ENCODE measurements at places on chromosomes 1 and 21. TPM values are rescaled to one million over a fixed set of nuclear protein-coding genes. Genes with fewer than 3 reads are reported as not detected.

- H3K27me3 ChIP-seq, result peaks cover 46% of the 10 kb centered on the region
- DNase-seq, result no peak
- no peaks in the 10 kb centered on the region for H3K36me3 ChIP-seq
- H3K27ac ChIP-seq, result no peak overlapping the region
- H3K4me3 ChIP-seq, result no peak overlapping the region
- no peaks in the 10 kb centered on the region for H3K4me1 ChIP-seq
These were observed 147.4 kb upstream of the KRTAP19-8 start for GRCh38 chr21:31185663-31186062.

DNA sequence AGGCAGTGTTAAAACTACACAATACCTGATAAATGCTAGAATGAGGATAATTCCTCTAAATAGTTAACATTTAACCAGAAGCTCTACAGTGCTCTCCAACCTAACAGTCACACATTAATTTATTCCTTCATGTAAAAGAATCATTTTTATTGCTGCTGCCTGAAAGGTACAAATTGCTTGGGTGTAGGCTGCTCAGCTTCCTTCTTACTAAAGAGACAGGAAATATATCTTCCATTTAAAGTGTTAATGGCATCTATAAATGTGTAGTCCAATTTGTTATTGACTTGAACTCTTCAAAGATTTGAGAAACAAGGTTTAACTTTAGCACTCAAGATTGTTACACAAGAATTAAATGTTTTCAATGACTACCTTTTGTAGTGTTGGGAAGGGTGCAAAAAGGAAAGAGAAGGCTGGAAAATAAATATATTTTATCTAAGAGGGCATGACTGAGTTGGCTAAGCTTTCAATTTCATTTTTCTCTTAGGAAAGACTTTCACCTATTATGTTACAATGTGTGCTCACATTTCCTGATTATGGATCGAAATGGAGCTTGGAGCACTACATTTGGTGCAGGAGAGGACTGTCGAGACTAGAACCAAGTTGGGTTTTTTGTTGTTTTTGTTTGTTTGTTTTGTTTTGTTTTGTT lies 105.5 kb upstream of the CACYBP start:
- H3K27me3 ChIP-seq, result no peaks in the 10 kb centered on the region
- H3K27ac ChIP-seq, result peak overlapping the region; percentile 72
- no peak overlapping the region for H3K4me3 ChIP-seq
- H3K36me3 ChIP-seq, result peaks cover 4% of the 10 kb centered on the region
- no peak for DNase-seq

DNA sequence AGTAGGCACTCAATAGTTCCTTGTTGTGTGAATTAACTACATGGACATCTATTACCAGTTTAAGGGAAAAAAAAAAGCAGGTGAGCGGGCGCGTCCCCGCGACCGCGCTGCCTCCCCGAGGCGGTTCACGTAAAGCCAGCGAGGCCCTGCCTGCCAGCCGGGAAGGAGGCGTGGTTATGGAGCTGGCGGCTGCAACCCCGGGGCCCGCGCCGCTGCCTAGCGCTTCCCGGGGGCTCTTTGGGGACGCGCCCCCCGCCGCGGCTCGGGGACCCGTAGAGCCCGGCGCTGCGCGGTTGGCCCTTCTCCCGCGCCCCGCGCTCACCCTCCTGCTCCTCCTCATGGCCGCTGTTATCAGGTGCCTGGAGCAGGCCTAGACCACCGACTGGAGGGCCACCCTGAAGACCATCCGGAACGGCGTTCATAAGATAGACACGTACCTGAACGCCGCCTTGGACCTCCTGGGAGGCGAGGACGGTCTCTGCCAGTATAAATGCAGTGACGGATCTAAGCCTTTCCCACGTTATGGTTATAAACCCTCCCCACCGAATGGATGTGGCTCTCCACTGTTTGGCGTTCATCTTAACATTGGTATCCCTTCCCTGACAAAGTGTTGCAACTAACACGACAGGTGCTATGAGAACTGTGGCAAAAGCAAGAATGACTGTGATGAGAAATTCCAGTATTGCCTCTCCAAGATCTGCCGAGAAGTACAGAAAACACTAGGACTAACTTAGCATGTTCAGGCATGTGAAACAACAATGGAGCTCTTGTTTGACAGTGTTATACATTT lies 2.6 kb upstream of the CC2D1B start:
- H3K27me3 ChIP-seq, result no peaks in the 10 kb centered on the region
- H3K4me3 ChIP-seq, result peak overlapping the region; percentile 61
- H3K27ac ChIP-seq, result peak overlapping the region; percentile 35

DNA sequence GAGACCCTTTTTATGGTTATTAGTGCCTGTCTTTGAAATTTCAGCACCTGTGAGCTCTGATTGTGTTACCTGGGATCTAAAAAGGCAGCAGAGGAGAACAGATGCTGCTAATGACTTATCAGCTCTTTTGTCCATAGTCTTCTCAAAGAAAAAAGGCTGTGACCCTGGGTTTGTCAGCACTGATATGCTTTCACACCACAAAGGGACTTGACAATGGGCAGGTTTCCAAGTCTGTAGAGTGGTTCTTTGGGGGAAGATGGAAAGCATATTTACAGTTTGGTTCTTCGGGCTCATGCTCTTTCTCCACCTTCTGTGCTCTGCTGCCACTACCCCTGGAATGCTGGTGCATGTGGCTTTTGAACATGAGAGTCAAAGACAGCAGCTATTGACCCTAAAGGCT lies 32.0 kb downstream of the DNAJC6 start:
- no peaks in the 10 kb centered on the region for H3K4me1 ChIP-seq
- no peak overlapping the region for H3K27ac ChIP-seq
- H3K4me3 ChIP-seq, result no peak overlapping the region
- no peaks in the 10 kb centered on the region for H3K27me3 ChIP-seq
- no peaks in the 10 kb centered on the region for H3K36me3 ChIP-seq
- DNase-seq, result no peak

- no peaks in the 10 kb centered on the region for H3K36me3 ChIP-seq
- H3K4me3 ChIP-seq, result no peak overlapping the region
- H3K4me1 ChIP-seq, result peaks cover 30% of the 10 kb centered on the region
- no peak for DNase-seq
These were observed 31.7 kb upstream of the COG2 start for GRCh38 chr1:230610589-230610988.

GRCh38 chr1:70495370-70495769 lies 84.3 kb downstream of the CTH start:
- H3K27ac ChIP-seq, result no peak overlapping the region
- H3K27me3 ChIP-seq, result no peaks in the 10 kb centered on the region
- H3K4me1 ChIP-seq, result no peaks in the 10 kb centered on the region

DNA sequence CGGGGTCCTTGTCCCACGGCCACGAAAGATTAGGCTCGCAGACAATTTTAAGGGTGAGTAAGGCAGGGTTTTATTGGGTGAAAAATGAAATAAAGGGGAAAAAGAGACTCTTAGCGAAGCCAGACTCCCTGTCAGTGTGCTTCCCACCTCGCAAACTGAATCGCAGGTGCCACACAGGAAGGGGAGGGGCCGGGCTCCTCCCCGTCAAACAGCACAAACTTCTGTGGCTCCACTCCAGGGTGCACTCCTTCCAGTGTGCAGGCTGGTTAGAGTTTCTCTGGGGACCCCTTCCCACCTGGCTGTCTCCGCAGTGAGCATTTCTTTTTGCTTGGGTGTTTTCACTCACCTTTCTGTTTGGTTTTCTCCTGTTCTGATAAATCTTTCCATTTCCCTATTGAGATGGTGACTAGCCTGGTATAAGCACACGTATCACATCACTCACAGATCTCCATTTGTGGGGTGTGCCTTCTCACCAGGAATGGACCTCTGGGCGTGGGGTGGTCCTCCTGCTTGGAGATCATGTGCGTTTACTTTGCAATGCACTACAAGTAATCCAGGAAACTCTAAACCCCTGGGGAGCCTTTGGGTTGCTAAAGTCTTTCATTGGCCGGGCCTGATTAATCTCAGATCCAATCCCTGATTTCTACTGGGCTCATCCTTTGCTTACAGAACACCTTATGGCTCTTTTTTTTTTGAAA lies 37.6 kb upstream of the GALNT2 start:
- no peak overlapping the region for H3K27ac ChIP-seq
- no peaks in the 10 kb centered on the region for H3K27me3 ChIP-seq

GRCh38 chr1:49013079-49013478 lies 236.4 kb upstream of the BEND5 start:
- no peaks in the 10 kb centered on the region for H3K4me1 ChIP-seq
- H3K4me3 ChIP-seq, result no peak overlapping the region
- no peaks in the 10 kb centered on the region for H3K36me3 ChIP-seq
- H3K27ac ChIP-seq, result no peak overlapping the region
- H3K27me3 ChIP-seq, result no peaks in the 10 kb centered on the region

- H3K4me1 ChIP-seq, result no peaks in the 10 kb centered on the region
- DNase-seq, result no peak
- no peak overlapping the region for H3K4me3 ChIP-seq
These were observed 43.6 kb upstream of the PDE9A start for GRCh38 chr21:42609811-42610210.

Gene C1QC
- total RNA-seq, result 76.6 TPM

Gene DCST1
- not detected for total RNA-seq

Gene CCDC27
- total RNA-seq, result 0.08 TPM

Gene FCRL2
- total RNA-seq, result not detected

Gene ZMPSTE24
- 33.8 TPM for total RNA-seq

Data from left ventricle myocardium inferior (tissue), 1 donor.